ENCODE measurements at places on chromosomes 12 and 14.

DNA sequence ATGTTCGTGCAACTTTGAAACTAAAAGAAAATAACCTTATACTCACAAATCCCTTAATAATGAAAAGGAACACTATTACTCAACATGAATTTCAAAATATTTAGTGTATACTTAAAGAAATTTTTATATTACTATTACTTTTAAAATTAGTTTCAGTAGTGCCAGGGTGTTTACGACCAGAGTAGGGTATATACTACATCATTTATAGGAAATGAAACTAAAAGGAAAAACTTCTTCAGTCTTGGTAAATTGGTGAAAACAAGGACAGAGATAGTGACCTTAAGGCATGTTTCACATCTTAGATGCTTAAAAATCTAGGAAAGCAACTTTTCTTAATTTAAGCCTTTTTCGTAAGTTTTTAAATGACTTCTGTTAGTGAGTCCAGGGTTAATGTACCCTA lies 4.5 kb downstream of the USP15 start:
- DNase-seq = no peak

DNA sequence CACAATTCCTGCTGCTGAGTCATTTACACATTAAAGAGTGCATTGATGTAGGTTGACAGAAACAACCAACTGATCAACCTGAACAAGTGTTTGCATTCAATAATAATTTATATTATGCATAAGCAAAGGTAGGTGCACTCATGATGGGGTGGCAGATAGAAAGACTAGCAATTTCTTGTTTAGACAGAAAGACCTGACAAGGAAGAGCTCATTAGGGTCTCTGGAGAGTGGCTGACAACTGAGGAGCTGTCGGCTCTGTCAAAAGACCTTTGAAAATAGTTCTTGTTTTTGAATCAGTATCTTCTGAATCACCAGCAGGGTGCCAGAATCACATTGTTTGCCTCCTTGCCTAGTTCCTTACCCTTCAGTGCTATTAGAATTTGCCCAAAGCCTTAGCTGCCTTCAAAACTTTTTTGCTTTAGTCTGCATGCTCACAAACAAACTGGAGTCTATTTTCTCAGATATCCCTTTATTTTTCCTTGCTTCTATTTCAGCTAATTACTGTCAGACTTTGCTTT lies 234.7 kb downstream of the BTG1 start:
- DNase-seq = no peak

- no peak for DNase-seq
Measured at GRCh38 chr12:14369311-14369710, 3.8 kb downstream of the ATF7IP start.

- no peak for DNase-seq
Measured at GRCh38 chr12:62898526-62898925, 36.4 kb downstream of the PPM1H start.

DNA sequence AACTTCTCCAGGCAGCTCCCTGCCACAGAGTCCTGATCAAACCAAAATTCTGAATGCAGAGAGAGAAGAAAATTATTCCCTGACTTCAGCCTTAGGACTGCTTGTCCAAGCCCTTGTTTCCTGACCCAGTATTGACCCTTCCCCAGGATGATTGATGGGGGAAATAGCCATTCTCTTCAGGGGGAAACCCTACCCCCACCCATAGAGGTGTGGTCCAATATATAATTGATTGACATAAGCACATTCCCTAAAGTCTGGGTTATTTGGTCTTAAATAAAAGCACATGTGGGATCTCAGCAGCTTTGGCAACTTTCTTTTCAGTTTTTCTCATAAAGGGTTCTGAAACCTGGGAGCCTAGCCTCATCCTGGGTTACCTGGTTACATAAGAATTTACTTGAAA lies 201.2 kb upstream of the DDHD1 start:
- no peak for DNase-seq

- no peak for DNase-seq
Measured at GRCh38 chr12:19390051-19390598, 49.2 kb upstream of the AEBP2 start.

GRCh38 chr12:94172031-94172430 lies 23.7 kb downstream of the PLXNC1 start:
- peak; percentile 66 for DNase-seq

DNA sequence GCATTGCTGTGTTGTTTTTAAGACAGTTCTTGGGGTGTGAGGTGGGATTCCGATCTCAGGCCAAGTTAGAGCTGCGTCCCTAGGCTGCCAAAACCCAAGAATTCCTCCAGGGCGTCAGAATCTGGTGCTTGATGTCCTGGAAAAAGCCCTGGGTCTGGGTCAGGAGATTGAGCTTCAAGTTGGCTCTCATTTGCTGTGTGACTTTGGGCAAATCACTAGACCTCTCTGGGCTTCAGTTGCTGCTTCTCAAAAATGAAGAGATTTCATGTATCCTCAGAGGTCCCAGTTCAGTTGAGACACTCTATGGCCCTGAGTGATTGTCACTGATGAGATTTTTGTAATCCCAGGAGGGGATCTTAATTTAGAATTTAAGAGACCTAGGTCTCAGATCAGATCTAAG lies 1.9 kb downstream of the WSCD2 start:
- no peak for DNase-seq

GRCh38 chr12:79298506-79298905 lies 392.3 kb downstream of the PAWR start:
- no peak for DNase-seq

- DNase-seq = peak; percentile 81
Measured at GRCh38 chr12:6827437-6827911, 733 bp upstream of the P3H3 start.

- DNase-seq = no peak
Measured at GRCh38 chr12:54166567-54167499, 22.0 kb downstream of the SMUG1 start.

DNA sequence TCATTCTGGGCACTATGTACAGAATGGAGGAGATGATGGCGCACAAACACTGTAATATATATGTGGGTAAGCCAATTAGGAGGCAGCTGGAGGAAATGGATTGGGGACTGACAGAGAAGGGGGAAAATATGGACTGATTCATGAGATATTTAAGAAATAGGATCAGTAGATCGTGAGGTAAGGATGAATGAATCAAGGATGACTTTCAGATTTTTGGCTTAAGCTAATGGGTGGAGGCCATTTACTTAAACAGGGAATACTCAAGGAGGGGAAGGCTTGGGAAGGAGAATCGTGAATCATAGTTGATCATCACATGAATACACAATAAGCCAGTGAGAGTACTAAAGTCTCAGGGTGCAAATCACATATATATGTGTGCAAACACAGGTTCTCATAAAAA lies 11.2 kb upstream of the GNPNAT1 start:
- no peak for DNase-seq

DNA sequence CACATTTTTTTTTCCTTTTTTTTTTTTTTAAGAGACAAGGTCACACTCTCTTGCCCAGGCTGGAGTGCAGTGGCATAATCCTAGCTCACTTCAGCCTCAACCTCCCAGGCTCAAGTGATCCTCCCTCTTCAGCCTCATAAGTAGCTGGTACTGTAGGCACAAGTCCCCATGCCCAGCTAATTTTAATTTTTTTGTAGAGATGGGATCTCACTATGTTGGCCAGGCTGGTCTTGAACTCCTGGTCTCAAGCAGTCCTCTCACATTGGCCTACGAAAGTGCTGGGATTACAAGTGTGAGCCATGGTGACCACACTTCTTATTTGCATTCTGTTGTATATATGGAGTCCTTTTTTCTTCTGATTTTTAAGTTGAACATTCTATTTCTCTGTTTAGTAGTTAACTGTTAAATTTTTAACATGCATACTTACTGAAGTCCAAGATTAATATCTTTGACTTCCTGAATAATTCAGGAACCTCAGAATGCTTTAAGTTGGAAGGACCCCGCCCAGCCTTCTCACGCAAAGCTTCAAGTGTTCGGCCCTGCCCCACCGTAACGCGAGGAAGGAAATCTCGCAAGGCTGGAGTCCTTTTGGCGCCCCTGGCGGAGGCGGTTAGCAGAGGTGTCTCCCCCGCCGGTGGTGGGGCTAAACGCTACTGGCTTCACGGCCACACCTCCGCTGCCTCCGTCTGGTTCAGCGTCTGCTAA lies 21.6 kb downstream of the SPATS2 start:
- DNase-seq = peak; percentile 53

DNA sequence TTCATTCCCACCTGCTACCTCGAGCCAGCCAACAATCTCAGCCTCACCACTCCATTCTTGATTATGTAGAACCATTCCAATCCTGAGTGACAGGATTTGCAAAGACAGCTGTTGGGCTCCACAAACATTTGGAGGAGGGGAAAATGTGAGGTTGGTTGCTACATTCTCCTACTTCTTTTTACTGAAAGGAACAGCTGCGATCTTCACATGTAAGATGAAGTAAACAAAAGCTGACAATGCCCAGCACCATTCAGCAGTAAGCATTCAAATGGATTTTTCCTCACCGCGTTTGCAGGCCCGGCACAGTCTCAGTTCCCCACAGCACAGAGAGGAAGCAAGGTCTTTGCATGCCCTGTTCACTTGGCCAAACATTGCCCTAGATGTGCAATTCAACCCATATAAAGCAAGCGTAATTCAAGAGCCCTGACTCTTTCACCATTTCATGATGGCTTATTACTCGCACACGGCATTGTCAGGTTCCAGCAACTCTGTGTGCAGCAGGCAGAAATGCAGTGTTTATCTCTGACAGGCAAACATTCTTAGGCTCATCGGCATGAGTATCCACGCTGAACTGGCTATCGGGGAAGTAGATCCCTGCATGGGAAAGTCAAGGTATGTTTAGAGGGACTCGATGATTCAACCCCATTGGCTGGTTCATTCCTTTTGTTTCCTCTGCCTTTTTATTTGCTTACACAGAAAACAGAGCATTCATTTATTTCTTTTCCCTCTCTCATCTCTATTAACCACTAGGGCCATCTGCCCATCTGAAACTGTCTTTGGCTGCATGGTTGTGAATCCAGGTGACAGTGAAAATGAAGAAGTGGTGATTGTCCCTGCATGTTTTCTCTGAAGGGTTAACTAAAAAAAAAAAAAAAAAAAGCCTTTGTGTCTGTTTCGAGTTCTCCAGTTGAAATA lies 236.1 kb upstream of the PLEKHG7 start:
- DNase-seq = no peak

- DNase-seq = peak; percentile 87
Measured at GRCh38 chr12:53352331-53353256, 16.4 kb upstream of the SP7 start.

DNA sequence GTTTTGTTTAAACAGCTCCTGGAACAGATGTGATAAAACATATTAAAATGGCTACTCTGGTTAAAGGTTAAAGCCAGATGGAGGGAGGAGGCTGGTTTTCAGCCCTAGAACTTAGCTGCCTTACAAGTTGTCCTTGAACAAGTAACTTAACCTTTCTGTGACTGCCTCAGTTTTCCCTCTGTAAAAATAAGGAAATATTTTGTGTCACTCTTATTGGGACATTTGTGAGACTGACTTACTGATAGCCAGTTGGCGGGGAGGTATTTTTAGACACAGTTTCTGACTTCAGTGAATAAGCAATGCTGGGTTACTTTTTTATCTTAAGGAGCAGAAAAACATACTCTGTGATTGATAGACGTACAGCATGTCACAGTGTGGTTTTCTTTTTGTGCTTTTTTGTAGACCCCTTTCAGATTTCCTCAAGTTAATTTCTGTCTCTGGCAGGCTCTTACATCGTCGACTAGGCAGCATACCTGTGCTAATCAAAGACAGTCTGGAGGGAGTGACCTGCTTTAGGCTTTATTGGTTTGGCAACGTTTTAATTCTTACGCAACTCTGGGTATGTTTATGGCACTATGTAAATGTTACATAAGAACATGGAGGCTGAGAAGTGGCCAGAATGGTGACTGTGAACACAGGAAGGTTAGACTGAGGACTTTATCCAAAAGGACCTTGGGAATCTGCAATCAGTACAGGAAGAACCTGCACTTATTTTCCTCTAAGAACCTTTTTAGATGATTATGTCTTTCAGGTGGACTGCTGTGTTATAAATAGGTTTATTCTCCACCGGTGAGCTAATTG lies 3.3 kb downstream of the ACVR1B start:
- DNase-seq = no peak

GRCh38 chr12:76199808-76200207 lies 115.3 kb upstream of the NAP1L1 start:
- no peak for DNase-seq

DNA sequence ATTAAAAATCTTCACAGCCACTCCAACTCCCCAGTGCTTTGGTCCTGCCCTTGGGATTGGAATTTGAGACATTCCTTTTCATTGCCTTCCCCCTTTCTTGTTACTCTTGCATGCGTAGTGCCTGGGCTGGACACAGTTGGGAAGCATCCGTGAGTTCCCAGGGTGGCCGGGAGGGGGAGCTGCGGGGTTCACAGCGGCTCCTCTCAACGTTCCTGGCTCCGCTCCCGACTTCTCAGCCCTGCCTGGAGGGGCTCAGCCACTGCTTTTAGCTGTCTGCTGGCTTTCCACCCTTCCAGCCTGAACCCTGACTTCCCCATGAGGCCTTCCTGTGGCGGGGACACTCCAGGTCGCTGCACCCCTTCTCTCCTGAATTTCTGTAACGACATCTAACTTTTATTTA lies 3.2 kb downstream of the TEX52 start:
- DNase-seq = peak; percentile 68

- no peak for DNase-seq
Measured at GRCh38 chr14:99636487-99636886, 8.4 kb upstream of the HHIPL1 start.

- DNase-seq = no peak
Measured at GRCh38 chr12:96321941-96322340, 78.3 kb downstream of the CDK17 start.

DNA sequence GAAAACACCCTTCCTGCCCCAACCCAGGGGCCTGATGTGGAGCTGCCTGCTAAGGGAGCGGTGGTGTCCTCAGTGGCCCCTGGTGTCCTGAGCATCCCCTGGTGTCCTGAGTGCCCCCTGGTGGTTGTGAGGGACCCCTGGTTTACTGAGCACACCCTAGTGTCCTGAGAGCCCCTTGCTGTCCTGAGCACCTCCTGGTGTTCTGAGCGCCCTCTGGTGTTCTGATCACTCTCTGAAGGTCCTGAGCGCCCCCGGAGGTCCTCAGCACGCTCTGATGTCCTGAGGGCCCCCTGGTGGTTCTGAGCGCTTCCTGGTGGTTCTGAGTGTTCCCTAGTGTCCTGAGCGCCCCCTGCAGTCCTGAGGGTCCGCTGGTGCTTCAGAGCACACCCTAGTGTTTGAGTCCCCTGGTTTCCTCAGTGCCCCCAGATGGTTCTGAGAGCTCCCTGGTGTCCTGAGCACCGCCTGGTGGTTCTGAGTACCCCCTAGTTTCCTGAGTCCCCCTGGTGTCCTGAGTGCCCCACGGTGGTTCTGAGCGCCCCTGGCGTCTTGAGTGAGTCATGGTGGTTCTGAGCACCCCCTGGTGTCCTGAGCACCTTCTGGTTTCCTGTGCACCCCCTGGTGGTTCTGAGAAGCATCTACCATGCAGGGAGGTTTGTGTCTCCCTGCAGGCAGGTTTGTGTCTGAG lies 1004.2 kb downstream of the TMEM121 start:
- peak; percentile 57 for DNase-seq

GRCh38 chr12:12651752-12652151 lies 40.1 kb downstream of the CREBL2 start:
- DNase-seq = no peak

Data from activated CD4-positive, alpha-beta T cell treated with anti-CD3 and anti-CD28 coated beads, Interleukin-2, amount 50 U/mL, for 48 hours (primary cell).